Right ventricle myocardium superior (tissue), 1 donor: ENCODE measurements at places on chromosomes 5 and 9.

GRCh38 chr5:98769210-98769958, 4.1 kb upstream of the RGMB start:
- DNase-seq: peak; percentile 73

- DNase-seq: no peak
Observed at GRCh38 chr5:145129797-145130196, 705.3 kb downstream of the PRELID2 start.

DNA sequence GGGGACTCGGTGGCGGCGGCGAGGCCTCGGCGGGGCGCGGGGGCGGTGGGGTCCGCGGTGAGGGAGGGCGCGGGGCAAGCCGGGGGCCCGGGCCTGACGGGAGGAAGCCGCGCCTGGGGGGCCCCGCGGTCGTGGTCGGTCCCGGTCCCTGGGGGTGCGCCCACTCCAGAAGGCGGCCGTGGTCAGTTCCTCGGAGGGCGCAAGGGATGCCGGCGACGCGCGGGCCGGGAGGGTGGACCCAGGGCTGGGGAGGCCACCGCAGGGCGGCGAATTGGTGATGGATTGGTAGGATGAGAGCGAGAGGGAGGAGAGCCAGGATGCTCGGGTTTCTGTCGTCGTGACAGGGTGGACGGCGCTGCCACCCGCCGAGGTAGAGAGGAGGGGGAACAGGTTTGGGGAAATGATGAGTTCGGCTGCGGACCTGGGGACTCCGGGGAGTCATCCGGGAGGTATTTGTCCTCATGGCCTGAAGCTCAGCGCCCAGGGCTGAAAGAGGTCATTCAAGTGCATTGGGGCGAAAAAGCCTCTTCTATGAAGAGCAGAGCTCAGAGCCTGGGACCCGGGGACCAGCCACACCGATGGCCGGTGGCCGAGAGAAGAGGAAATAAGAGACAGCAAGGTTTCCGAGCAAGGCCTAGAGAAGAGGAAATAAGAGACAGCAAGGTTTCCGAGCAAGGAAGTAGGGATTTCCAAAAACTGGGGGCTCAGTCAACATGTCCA, 557 bp downstream of the GNG10 start:
- peak; percentile 67 for DNase-seq

DNA sequence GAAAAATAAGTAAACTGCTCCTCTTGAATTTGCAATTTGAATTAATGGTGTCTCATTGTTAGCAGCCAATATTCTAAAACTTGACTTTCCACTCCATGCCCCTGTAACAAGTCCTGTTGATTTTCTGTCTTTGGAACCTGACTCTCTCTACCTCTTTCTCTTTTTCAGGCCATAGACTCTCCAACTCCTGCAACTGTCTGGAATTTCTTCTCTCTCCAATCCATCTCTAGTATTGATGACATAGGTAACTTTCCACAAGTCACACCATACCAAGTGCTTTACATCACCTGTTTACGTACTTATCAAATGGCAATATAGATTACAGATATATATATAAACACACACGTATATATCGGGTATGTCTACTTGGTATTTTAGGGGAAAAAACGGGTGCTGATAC, 923 bp downstream of the C5orf34 start:
- DNase-seq: no peak

GRCh38 chr9:84212246-84212645, 128.3 kb downstream of the SLC28A3 start:
- no peak for DNase-seq

- no peak for DNase-seq
Observed at GRCh38 chr9:7778851-7779600, 20.6 kb downstream of the DMAC1 start.

- no peak for DNase-seq
Observed at GRCh38 chr9:14530841-14531240, 162.4 kb downstream of the ZDHHC21 start.

GRCh38 chr9:32954642-32955041, 46.8 kb downstream of the APTX start:
- DNase-seq: no peak

GRCh38 chr5:80072103-80073073, 37.2 kb downstream of the THBS4 start:
- no peak for DNase-seq

GRCh38 chr5:107289030-107289714, 381.6 kb downstream of the EFNA5 start:
- DNase-seq: no peak

- no peak for DNase-seq
Observed at GRCh38 chr5:108900668-108901067, 153.0 kb downstream of the FER start.

DNA sequence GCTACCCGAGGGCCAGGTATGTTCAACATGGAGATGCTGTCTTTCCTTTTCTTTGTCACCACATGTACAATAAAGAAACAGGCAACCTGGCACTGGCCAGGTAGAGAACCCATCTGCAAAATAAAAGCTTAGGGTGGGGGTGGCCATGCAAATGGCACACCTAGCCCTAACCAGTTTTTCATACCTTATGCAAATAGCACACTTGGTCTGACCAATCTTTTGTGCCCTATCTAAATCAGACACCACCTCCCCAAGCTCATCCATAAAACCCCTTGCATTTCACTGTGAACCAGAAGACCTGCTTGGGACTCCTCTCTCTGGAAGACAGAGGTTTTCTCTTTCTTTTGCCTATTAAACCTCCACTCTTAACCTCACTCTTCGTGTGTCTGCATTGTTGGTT, 33.9 kb downstream of the JAKMIP2 start:
- no peak for DNase-seq

DNA sequence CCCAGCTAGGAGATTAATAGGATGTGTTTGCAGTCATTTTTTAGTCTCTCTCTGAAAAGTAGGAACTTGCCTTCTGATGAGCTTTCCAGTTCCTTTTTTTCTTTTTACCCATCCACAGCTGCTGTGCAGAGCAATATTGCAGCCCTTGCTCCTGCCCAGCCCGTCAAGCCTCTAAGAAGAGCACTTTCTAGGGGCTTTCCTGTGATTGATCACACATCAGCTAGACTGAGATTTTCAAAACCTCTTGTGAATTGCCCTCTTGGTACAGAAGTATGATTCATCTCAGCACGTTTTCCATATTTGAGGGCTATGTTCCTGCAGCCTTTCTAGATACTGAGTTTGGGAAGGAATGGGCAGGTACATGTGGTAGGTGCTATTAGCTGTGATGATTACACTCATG, 93.9 kb downstream of the GALNT10 start:
- no peak for DNase-seq

- no peak for DNase-seq
Observed at GRCh38 chr9:85016384-85017006, 347.0 kb downstream of the NTRK2 start.

DNA sequence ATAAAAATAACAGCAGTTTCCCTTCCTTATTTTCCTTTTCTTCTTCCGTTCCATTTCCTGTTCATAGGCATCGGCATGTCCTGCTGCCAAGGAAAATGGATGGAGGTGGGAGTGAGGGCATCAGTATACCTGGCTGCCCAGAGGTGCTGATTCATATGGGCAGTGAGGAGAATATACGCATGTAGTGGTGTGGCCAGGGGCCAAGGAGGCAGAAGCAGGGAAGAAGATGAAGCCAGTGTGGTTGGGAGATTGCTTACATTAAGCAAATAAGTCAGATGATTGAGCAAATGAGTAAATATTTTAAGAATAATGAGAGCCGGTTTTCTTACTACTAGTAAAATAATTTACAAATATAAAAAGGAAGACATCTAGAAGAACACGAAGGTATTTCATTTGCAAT, 344.9 kb upstream of the PAPPA start:
- DNase-seq: no peak

- no peak for DNase-seq
Observed at GRCh38 chr9:118609355-118610044, 759.7 kb downstream of the BRINP1 start.

- DNase-seq: no peak
Observed at GRCh38 chr9:136233411-136233810, 12.2 kb downstream of the QSOX2 start.

- no peak for DNase-seq
Observed at GRCh38 chr9:105639936-105640335, 22.3 kb upstream of the TAL2 start.

DNA sequence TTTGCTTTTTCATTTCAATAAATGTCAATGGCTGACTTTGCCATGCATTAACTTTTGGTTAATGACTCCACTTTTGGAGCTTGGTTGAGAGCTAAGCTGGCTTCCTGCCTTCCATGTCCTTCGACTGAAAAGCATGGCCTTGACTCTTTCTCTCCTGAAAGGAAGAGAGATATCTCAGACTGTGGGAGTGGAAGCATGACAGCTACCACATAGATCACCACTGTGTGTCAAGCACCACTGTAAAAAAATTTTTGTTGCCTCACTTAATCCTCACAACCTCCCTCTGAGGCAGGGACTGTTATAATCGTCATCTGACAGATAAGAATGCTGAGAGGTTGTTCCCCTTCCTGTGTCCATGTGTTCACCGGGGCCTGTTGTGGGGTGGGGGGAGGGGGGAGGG, 184.8 kb downstream of the RORB start:
- DNase-seq: no peak

DNA sequence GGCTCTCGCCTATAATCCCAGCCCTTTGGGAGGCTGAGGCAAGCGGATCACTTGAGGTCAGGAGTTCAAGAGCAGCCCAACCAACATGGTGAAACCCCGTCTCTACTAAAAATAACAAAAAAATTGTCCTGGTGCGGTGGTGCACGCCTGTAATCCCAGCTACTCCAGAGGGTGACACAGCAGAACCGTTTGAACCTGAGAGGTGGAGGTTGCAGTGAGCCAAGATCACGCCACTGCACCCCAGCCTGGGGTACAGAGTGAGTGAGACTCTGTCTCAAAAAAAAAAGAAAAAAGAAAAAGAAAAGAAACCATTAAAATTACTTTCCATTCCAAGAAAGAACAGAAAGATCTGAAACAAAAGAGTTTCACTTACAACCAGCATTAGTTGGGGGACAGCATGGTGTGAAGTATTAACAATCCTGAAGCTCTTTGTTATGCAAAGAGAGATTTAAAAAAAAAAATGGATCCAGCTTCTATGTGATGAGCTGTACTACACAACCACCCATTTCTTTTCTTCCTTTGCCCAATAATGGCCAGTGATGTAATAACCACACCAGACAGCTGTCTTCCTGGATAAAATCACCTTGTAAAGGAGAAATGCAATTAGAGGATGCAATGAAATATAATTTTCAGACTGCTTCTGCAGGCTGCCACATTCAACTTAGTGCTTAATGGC, 76.9 kb downstream of the MED27 start:
- DNase-seq: no peak

DNA sequence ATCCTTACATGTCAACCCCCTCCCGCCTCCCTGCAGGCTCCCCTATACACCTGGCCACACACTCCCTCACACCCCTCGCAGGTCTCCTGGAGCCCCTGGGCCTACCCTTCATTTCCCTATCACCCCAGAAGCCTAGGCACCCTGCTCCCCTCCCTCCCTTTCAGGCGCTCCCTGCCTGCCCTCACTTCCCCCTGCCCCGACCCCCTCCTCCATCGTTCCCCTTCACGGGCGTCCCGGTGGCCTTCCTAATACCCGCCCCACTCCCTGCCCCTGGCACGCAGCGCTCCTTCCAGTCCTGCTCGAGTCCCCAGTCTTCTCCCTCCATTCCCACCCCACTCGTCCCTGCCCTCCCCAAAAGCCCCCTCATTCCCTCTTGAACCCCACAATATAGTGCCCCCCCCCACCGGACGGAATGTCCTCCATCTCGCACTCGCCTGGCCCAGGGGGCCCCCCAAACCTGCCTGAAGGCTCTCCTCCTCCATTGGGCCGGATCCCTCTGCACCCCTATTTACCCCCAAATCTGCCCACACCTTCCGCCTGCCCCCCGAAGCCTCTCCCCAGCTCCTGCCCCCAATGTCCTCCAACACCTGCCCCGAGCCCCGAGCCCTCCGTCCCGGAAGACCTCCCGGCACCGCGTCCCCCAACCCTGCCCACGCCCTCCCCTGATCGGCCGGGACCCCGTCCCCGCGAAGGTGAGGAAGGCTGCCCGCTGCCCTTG, 746 bp downstream of the STRBP start:
- no peak for DNase-seq

DNA sequence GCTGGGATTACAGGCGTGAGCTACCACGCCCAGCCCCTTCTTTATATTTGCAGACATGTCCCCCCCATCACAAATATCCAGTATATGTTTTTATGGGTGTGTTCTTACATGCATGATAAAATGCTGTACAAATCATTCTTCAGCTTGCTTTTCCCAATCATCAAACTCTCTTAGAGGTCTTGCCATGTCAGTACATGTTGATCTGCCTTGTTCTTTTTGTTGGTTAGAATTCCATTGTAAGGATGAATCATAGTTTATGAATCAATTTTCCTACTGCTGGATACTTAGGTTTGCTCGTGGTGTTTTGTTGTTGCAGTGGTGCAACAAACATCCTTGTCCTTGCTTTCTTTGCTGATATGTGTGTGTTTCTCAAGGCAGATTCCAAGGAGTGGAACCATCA, 79.9 kb upstream of the NEURL1B start:
- DNase-seq: no peak

DNA sequence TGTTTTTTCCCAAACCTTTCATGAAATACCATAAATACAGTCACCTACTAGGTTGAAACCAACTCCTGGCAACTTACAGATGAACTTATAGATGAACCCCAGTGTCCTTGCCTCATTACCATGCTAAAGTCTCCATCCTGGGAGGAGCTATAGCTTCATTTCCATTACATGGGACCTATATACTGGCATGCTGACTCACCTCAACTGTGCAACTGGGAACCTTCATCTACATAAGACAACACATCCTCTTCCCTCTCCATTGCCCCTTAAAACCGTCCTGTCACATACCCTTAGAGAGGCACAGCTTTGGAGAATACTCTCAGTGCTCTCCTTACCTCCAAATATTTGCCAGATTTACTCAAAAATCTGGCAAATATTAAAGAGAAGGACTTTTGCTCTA, 638.3 kb downstream of the HTR1A start:
- no peak for DNase-seq

DNA sequence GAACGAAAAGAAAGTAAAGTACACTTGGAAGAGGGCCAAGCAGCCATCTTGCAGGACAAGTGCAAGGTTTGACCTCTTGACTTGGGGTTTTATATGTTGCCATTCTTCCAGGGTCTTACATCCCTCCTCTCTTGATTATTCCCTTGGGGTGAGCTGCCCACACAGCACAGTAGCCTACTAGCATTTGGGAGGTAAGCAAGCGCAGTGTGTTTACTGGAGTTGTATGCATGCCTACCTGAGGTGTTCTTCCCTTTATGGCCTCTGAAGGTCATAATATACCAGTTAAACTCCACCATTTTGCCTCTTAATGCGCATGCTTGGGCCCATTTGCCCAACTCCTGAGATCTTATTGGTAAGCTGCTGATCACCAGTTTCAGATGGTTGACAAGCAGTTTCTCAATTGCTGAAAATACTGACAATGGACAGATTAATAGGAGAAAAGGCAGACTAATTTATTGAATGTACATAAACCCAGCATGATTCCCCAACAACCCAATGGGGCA, 173.8 kb upstream of the SLC30A5 start:
- DNase-seq: no peak

GRCh38 chr9:64773491-64773931, 511.5 kb downstream of the FOXD4L5 start:
- DNase-seq: peak; percentile 26

DNA sequence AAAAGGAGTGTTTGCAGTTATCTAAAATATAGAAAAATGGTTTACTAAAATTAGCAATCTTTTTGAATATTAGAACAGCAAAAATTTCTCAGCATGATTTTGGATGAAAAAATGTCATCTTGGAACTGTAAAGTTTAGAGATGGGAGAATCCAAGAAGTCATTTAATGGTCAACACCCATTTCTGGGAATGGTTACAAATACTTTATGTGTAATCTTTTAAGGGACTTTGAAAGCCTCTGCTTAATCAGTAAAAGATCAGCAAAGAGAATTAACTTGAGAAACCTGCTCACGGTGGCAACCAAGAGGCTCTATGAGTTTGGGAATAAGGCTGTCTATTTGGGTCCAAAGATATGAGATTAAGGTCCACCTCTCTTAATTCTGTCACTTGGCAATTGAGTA, 13.0 kb downstream of the C1QTNF3 start:
- no peak for DNase-seq
